ENCODE measurements at places on chromosomes 12 and 14. TPM values are rescaled to one million over a fixed set of nuclear protein-coding genes. Genes with fewer than 3 reads are reported as not detected.

GRCh38 chr12:98354520-98355035 lies 160.8 kb upstream of the TMPO start:
- no peak overlapping the region for H3K27ac ChIP-seq
- no peak for DNase-seq
- no peaks in the 10 kb centered on the region for H3K36me3 ChIP-seq
- no peaks in the 10 kb centered on the region for H3K4me1 ChIP-seq
- no peaks in the 10 kb centered on the region for H3K27me3 ChIP-seq

DNA sequence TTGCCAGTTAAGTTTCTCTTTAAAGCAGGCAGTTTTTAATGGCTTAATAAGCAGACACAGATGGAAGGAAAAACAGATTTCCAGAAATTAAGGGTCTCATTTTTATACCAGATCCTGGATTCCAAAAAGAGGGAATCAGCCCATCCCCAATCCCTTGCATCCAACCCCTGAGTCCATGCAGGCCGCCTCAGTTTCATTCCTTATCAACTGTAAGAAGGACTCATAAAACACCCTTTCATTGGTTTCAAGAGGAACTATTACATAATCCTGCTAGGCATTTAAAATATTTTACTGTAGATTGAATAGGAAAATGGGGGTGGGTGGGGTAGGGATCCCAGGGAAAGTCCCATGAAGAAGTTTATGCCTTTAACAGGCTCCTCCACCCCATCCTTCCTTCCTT lies 9.4 kb downstream of the CCDC184 start:
- H3K4me1 ChIP-seq = peaks cover 5% of the 10 kb centered on the region
- H3K36me3 ChIP-seq = no peaks in the 10 kb centered on the region
- H3K27ac ChIP-seq = no peak overlapping the region
- no peak overlapping the region for H3K4me3 ChIP-seq
- no peak for DNase-seq

Gene P2RX2
- not detected for total RNA-seq

Gene OTOGL
- total RNA-seq = 0.81 TPM

Gene INSM2
- not detected for total RNA-seq
